ENCODE measurements at places on chromosomes 5 and 9.

DNA sequence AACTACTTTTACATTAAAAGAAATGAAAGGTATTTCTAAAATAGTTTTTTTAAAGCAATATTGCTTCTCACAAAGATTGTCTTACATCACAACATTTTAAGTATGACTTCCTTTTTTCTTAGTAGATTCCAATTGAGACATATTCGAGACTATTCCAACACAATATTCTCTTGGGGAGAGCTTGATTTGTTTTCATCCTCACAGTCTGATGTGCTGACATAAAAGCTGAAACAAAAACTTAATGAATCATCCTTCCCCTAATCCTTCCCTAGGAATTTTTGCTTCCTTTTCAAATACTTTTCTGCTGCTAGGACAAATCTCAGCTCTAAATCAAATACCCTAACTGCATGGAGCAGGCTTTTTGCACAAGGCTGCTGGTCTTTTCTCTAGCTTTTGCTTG is 245.8 kb upstream of the MAP3K1 start:
- DNase-seq: peak; percentile 53

DNA sequence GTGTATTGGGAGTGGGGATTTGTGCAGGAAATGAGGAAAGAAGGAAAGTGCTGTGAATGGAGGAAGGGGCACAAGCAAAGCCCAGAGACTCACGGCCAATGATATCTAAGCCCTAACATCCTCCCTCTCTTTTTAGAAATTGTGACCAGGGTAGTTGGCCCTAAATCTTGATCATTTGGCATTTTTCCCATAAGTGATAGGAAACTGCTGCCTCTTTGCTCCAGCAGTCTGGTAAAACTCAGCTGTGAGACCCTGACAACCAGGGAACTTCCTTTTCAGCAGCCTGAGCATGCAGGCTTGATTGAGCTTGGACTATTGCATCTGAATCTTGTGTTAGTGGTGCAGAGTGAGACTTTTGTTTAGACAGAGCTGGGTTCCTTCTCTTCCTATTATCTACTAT is 9.6 kb upstream of the ADRB2 start:
- no peak for DNase-seq

- DNase-seq: peak; percentile 29
Observed at GRCh38 chr9:110095776-110096175, 112.2 kb downstream of the C9orf152 start.

DNA sequence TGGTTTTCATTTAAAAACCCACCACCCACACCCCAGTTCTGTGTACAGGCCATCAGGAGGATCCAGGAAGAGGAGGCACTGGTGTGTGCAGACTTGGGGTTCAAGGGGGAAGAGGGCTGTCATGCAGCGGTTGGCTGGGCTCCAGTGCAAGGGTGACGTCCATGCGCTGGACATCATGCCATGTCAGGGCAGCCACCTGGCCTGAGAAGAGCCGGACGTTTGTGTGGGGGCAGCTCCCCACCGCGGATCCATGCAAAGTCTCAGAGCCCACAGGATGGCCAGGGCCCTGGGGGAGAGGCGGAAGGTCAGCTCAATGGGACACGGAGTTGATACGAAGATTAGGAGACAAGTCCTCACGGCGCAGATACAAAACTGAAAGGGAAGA is 11.1 kb downstream of the BRD9 start:
- no peak for DNase-seq
